ENCODE measurements at places on chromosomes 2 and 18.

GRCh38 chr18:10400534-10401307, 53.7 kb upstream of the APCDD1 start:
- DNase-seq, result no peak

DNA sequence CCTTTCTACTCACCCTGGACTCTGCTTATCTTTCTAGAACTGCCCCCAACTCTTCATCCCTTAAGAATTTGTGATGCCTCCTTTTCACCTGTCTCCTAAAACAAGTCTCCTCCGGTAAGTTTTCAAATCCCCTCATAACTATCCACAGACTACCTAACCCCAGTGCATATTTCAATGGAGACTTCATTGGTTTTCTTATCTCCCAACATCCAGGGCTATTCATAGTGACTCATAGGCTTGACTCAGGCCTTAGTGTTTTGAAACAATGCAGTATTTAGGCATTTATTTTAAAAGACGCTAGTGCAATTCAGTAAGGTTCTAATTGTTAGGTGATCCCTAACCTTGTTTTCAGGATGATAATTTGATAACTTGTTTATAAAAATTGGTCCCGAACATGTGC, 399.2 kb downstream of the CPS1 start:
- no peak for DNase-seq

- no peak for DNase-seq
These were observed 4.3 kb upstream of the GPR45 start for GRCh38 chr2:105237045-105237765.

- no peak for DNase-seq
These were observed 285.4 kb downstream of the ZNF516 start for GRCh38 chr18:76209597-76209996.

Data from right lobe of liver (tissue), 6 donors.